Activated naive CD4-positive, alpha-beta T cell treated with anti-CD3 and anti-CD28 coated beads for 36 hours (primary cell): ENCODE measurements at places on chromosomes 4 and X.

GRCh38 chrX:143934542-143934941 lies 50.7 kb downstream of the UBE2NL start:
- no peak for DNase-seq

DNA sequence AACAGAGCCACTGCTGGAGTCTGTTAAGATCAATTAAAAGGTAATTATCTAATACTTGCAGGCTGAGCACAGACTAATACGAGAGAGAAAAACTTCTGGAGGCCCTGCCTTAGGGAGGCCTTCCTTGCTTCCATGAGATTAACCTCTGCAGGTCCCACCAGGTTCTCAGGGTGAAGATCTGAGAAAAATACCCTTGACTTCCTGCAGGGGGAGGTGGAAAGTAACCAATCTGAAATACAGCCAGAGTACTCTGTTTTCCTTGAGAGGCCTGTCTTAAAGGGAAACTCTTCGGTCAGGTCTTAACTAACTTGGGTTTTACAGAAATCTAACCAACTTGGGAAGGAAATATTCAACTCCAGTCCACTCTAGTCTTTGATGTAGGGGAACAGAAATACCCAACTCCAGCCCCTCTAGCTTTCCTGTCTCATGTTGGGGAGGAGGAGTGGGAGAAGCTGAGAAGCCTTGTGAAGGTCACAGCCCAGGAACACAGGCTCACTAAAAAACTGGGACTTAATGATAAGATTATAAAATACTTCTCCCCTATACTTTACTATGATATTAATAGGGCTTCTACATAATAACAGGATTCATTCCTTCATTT lies 77.1 kb downstream of the TBCK start:
- DNase-seq, result no peak

GRCh38 chr4:171186700-171187099 lies 626.5 kb upstream of the GALNTL6 start:
- no peak for DNase-seq

- DNase-seq, result no peak
Measured at GRCh38 chrX:10177004-10177396, 20.2 kb downstream of the CLCN4 start.

- no peak for DNase-seq
Measured at GRCh38 chr4:71266090-71266794, 72.6 kb upstream of the SLC4A4 start.

DNA sequence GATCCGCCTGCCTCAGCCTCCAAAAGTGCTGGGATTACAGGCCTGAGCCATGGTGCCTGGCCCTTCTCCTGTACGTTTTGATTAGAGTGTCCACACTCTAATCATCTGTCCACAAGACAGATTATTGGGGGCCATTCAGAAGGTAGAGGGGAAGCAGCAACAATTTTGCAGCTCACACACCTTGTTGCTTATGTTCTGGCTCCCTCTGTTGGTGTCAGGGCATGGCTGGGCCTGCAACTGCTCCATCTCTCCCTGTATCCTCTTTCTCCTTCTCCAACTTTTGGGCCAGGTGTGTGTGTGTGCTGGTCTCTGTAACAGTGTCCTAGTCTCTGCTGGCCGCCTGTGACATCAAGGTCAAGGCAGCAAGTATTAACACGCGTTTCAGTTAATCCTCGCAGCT lies 125.5 kb upstream of the MBNL3 start:
- DNase-seq, result peak; percentile 6

DNA sequence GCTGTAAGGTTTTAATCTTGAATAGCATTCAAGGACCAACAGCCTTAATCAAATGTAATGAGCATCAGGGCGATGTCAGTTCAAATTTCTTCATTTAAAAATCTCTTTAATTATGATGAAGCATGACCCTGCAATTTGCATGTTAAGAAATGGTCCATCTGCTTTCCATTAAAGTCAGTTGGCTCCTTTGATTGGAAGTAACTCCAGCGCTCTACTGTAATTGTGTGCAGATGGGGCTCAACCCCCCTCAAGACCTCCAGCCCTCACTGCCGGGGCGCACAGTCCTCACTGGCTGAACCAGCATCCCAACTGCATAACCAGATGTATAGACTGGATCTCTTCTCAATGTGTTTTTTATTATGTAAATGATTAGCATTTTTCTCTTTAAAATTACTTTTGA lies 126.9 kb downstream of the VCX3B start:
- DNase-seq, result no peak

- DNase-seq, result no peak
Measured at GRCh38 chr4:70728091-70728490, 6.3 kb downstream of the RUFY3 start.

DNA sequence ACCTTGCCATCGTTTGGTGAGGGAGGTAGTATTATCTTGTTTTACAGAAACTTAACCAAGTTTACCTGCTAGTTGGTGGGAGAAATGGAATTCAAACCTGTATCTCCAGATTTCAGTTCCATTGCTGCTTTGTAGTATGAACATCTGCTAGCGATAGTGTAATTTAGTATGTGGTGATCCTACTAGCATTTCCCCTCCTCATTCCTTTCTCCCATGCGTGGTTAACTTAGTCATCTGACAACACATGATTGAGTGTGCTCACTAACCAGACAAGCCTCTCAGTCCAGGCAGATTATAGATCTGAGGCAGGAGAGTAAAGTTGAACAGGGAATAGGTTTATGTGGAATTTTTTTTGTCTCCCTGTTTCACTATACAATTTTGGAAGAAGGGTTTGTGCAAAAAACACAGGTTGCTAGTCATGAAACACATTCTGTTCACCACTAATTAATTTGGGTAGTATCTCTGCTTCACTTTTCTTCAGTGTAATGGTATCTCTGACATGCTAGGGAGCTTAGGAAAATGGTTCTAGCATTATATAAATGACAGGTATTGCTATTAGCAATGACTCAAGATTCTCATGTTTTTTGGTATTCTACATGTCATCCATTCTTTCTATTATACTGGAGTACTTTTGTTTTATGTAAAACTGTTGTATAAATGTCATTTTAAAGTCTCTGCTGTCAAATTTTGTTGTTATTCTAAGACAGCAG lies 21.7 kb downstream of the RBPJ start:
- no peak for DNase-seq

GRCh38 chr4:98242538-98242937 lies 18.6 kb upstream of the RAP1GDS1 start:
- no peak for DNase-seq

DNA sequence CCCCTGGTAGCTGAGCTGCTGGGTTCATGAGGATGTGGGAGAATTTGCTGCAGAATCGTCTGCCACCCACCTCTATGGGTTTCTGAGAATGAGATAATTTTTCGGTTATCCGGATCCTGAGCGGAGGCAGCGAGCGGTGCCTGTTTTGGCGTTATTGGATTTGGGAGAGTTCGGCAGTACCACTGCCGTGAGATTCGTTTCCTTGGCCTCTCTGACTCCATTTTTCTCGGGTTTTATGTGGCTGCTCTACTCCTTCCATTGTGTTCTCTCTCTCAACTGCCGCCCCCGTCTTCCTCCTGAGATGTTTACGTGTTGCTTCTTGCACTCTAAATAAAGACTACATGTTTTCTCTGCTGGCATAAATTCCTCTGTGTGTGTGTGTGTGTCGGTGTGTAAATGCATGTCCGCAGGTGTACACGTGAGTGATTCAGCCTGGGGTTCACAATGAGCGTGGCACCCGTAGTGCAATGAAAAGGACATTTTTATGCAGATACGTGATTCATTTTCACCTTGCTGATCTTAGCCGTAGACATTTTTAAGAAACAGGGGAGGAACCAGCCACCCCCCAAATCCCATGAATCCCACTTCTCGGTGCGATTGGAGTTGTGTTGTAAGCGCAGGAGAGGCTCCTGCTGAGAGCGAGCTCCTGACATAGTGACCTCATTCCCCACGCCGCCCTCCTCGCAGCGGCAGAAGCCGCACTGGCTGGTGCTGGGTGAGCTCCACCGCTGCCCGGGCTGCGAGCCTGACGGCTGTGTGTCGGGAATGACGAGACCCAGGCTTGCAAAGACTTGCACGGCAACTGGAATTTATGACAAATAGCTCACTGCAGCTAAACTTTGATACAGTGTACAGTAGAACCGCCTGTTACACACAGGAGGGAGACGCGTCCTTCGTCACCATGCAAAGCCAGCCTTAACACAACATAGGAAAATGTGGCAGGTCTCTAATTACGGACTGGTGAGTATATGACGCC lies 82.2 kb downstream of the STOX2 start:
- DNase-seq, result peak; percentile 7

GRCh38 chrX:40473460-40474204 lies 107.1 kb upstream of the ATP6AP2 start:
- DNase-seq, result peak; percentile 20

GRCh38 chr4:185183622-185184281 lies 20.0 kb downstream of the CFAP97 start:
- peak; percentile 88 for DNase-seq

- no peak for DNase-seq
Measured at GRCh38 chr4:91485415-91485814, 818.4 kb upstream of the GRID2 start.

DNA sequence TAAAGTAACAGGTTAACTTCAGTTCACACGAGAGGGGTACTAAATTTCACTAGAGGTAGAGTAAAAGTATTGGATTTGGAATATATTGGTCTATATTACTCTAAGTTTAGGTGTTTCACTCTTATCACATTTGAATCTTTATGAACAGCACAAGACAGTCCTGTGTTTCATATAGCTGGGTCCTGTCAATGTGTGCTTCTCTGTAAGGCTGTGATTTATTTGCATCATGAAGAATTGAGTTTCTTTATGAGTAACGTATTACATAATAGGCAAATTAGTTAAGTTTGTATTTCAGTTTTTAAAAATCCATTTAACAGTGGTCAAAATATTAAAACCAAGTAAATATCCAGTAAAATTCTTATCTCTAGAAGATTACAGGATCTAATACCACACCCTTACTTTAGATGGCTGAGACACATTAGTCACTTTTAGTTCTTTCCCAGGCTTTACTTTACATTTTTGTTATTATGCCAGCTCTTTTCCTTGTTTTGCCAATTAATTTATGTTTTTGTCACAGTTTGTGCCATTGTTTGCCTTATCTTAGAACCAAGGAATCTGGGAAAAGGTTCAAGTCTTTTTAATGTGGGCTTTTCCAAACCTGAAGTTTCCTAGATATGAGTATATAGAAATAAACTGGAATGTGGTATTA lies 32.1 kb downstream of the NUDT6 start:
- DNase-seq, result no peak

DNA sequence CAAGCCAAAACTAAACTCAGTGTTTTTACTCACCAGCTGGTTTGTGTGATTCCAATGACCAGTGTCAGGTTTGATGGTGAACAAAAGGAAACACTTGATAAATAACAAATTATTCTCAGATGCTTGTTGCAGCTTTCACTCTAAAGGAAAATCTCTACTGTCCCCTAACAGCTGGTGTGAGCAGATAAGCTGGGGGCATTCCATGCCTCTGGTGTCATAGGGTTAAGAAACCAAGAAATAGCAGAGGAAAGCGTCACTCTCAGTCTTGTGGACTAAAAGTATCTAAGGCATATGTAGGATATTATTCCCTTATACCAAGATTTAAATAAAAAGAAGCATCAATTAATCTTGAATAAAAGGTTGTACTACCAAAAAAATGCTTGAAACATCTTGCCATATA lies 24.3 kb downstream of the TRPC5 start:
- DNase-seq, result no peak

DNA sequence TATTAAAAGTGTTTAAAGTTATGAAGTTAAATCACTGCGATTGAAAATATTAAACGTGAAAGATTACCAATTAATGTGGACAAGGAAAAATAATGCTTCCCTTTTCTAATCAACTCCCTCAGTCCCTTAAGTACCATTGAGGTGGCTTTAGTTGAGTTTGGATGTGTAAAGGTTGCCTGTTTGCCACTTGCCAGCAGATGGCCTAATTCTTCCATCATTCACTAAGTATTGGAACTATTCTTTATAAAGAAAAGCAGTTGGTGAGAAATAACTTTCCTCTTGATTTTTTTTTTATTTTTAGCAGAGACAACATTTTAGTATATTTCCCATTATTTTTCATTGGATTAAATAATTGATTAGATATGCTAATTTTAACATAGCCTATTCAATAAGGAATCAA lies 295.9 kb upstream of the TACR3 start:
- DNase-seq, result peak; percentile 5
